ENCODE measurements at places on chromosomes 3 and 15. TPM values are rescaled to one million over a fixed set of nuclear protein-coding genes. Genes with fewer than 3 reads are reported as not detected.

GRCh38 chr3:74787011-74787410, 172.6 kb upstream of the CNTN3 start:
- no peaks in the 10 kb centered on the region for H3K36me3 ChIP-seq
- no peak overlapping the region for H3K27ac ChIP-seq
- DNase-seq: no peak
- H3K4me3 ChIP-seq: no peak overlapping the region

The MAGI1 gene
- 0.44 TPM for total RNA-seq

The CADPS gene
- total RNA-seq: not detected

The MYO5C gene
- 4.1 TPM for total RNA-seq

The FETUB gene
- total RNA-seq: not detected

Measured in CD4-positive, CD25-positive, alpha-beta regulatory T cell (primary cell).